ENCODE measurements at places on chromosomes 2 and 18. TPM values are rescaled to one million over a fixed set of nuclear protein-coding genes. Genes with fewer than 3 reads are reported as not detected.

The TNS1 gene
- 7.8 TPM for total RNA-seq

DNA sequence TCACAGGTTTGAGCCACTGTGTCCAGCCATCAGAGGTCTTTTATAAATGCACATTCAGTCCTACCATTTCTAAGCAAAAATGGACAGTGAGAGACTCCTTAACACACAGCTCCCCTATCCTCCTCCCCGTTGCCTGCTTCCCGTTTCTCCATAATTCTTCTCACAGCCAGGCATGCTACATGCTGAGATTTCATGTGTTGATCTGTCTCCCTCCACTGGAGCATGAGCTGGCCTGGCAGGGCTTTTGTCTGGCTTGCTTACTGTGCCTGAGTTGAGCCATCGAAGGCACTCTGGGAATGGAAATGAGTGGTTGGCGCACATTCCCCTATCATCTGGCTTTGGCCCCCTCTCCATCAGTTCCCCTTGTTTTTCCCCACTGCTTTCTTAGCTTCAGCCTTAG, 413.5 kb downstream of the PTPRM start:
- no peak for ATAC-seq

DNA sequence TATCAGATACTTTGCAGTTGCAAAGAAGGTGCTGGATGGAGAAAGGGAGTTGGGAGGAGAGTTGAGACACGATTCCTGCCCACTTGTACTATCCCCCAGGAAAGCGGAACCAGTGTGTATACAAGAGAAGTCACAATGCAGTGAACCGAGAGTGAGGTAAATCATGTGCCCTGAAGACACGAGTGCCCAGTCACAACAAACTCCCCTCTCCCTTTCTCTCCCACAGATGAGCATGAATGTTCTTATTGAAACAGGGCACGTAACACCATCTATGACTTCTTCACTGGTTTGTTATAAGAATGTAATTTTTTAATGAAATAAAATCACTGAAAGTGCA, 155.7 kb downstream of the IRS1 start:
- peak; percentile 86 for ATAC-seq

The SCYGR4 gene
- total RNA-seq: not detected

GRCh38 chr2:28927878-28928277, 33.4 kb downstream of the WDR43 start:
- no peak for ATAC-seq

The C2orf80 gene
- total RNA-seq: 213 TPM

The LRRC30 gene
- total RNA-seq: not detected

DNA sequence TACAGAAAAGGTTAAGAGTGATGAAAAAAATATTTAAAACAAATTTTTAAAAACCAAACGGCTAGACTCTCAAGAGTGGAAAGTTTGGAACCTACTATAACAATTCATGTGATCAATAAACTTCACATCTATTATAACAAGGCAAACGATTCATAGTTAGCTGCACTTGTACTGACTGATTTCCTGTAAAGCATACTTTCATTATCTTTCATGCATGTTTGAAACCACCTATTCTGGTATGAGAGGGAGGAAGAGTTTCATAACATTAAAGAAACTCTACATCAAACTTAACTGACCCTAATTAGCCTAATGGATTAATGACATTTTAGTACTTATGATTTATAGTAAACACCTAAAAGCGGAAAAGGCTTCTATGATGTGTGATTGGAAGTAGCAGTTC, 43.7 kb upstream of the VWC2L start:
- ATAC-seq: no peak

DNA sequence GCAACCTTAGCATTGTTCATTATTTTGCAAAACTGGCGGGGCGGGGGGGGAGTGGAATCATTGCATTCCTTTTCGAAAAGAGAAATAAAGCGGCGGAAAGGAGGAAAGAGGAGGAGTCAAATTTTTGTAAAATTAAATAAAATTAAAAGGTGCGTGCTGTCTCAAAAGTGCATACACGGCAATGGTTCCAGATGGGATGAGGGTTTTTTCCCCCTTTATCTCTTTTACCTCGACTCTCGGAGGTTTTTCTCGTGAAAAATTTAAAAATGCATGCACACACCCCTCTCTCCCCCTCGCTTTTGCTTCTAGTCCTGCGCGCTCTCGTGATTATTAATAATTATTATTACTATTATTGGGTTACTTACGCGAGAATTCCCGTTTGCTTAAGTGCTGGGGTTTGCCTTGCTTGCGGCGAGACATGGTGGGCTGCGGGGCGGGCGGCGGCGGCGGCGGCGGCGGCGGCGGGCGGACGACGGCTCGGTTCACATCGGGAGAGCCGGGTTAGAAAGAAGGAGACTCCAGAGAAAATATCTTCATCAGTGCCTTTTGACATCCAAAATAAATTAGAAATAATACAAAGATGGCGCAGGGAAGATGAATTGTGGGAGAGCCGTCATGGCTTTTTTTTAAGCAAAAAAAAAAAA, 481 bp downstream of the BCL11A start:
- no peak for ATAC-seq

DNA sequence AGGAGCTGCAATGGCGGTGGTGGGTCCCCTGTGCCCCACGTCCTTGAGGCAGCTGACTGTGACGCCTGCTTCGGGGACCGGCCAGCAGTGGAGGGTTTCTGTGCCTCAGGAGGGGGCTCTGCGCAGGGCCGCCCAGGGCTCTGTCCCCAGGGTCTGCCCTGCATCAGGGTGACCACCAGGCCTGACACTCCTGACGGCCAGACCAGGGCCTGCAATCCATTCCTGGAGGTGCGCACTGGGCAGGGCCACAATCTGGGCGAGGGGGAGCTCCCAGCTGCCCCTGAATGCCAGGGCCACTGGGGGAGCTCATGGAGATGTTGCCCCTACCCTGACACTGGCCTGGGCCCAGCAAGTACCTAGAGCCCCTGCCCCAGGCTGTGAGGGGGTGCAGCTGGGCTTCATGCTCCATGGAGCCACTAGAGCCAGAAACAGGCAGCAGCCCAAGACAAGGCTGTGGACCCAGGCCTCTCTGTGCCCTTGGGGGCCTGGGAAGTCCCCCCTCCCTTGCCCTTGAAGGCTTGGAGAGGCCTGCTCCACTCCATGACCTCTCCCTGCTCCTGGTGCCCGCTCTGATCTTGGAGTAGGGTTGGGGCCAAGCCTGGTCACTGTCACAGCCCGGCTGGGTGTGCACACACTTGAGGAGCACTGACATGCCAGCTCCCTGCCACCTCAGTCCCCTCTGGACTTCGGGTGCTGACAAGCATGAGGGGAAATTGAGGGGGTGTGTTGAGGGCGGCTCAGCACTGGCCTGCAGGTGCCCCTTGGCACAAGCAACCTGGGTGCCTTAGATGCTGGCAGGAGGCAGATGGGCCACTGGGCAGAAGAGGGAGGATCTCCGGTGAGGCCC, 55.9 kb downstream of the LDAH start:
- no peak for ATAC-seq

DNA sequence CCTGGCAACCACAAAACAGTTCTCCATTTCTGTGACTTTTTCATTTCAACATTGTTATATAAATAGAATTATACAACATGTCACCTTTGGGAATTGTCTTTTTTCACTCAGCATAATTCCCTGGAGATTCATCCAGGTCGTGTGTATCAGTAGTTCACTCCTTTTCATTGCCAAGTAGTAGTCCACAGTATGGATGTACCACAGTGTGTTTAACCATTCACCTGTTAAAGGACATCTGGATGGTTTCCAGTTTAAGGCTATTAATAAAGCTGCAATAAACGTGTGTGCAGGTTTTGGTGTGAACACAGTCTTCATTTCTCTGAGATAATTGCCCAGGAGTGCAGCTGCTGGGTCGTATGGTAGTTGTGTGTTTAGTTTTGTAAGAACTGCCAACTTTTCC, 35.7 kb downstream of the COPS7B start:
- no peak for ATAC-seq

The LINC00305 gene
- not detected for total RNA-seq

The EMILIN1 gene
- 1.9 TPM for total RNA-seq

The SNTG2 gene
- 1.3 TPM for total RNA-seq

DNA sequence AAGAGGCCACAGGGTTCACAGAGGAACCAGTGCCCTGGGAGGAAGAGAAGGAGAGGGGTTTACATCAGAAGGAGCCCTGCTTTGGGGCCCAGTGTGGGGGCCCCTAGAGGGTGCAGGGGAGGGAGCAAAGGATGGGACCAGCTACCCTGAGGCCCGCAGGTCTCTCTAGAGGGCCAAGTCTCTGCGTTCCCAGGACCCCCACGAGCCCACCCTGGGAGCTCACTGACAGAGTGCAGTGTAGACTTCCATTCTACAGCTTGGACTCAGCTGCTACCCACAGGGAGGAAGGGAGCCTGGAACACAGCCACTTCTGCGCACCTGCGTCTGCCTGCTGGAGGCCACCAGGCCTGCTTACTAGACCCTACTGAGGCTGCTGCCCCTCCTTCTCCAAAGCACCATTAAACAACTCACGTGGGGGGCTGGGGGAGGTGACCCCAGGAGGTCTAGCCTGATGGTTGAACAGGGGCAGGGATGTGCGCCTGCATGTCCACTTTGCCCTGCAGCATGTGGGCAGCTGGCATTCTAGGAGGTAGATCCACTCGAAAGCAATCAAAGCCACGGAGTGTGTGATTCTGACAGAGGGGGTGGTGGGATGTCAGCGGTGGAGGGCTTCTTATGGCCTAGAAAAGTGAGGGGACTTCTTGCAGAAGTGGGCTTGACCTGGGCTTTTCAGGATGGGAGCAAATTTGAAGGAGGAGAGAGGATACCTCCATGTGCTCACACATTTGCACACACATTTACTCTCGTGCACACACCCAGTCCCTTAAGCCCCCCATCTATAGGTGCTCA, 90.2 kb downstream of the ZFP36L2 start:
- no peak for ATAC-seq

- ATAC-seq: peak; percentile 82
These were observed 1074.2 kb upstream of the ZEB2 start for GRCh38 chr2:145593991-145594614.

DNA sequence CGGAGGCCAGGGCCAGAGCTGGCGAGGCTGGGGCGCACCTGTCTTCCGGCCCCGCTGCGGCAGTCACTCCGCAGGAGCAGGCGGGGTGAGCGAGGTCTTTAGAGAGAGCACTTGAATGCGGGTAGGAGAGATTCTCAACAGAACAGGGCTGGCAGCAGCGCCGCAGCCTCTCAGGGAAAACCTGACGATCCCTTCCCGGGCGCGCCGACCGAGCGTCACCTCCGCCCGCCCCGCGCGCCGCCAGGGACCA, 526 bp downstream of the PRKRA start:
- ATAC-seq: no peak

DNA sequence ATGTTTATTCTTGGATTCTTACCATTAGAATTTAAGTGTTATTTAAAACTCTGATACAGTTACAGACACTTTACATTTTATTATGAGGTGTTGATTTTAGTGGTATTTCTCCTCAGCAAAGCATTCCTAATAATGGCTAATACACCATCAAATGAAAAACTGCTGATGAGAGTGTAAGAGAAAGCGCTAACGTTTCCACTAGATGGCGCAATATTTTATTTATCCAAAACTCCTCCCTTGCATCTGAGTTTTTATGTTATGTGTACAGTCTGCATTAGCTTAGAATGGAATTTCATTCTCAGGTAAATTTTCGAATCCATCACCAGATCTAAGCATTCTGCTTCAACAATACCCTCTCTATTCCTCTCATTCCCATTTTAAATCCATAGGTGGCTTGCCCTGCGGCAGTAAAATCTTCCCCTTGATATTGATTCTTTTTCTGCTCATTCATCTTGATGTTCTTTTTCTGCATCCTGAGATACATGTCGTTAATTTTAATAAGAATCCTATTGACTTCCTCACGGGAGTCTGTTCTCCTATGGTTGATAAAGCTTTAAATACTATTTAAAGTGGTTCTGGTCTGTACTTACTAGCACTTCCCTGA, 53.9 kb downstream of the PRKRA start:
- ATAC-seq: peak; percentile 50

GRCh38 chr2:61368687-61369665, 101.9 kb downstream of the USP34 start:
- ATAC-seq: no peak

The DNAJC5G gene
- not detected for total RNA-seq

The KYNU gene
- 0.57 TPM for total RNA-seq

- ATAC-seq: no peak
These were observed 246.4 kb upstream of the RAB6C start for GRCh38 chr2:129733041-129733440.

The PAPOLG gene
- 12.3 TPM for total RNA-seq

- peak; percentile 45 for ATAC-seq
These were observed 9.0 kb upstream of the CTIF start for GRCh38 chr18:48529796-48530195.

- ATAC-seq: no peak
These were observed 22.2 kb downstream of the IL1R2 start for GRCh38 chr2:102014041-102014345.

DNA sequence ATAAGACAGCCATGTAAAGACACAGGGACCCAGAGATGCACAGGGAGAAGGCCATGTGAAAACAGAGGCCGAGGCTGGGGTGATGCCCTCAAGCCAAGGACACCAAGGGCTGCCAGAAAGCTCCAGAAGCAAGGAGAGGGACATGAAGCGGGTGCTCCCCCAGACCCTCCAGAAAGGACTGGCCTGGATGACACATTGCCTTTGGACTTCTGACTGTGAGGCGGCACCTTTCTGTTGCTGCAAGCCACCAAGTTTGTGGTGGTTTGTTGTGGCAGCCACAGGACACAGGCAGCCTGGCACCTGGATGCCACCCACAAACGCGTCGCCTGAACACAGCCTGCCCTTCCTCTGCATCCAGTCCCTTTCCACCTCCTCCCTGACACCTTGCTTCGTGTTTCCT, 67.1 kb downstream of the RHOB start:
- ATAC-seq: no peak

GRCh38 chr2:141522702-141523101, 608.1 kb downstream of the LRP1B start:
- ATAC-seq: no peak

The GKN1 gene
- total RNA-seq: not detected

- ATAC-seq: no peak
These were observed 47.6 kb downstream of the TNS1 start for GRCh38 chr2:217954971-217955740.

The MARCO gene
- total RNA-seq: not detected

The GPR55 gene
- 0.25 TPM for total RNA-seq

DNA sequence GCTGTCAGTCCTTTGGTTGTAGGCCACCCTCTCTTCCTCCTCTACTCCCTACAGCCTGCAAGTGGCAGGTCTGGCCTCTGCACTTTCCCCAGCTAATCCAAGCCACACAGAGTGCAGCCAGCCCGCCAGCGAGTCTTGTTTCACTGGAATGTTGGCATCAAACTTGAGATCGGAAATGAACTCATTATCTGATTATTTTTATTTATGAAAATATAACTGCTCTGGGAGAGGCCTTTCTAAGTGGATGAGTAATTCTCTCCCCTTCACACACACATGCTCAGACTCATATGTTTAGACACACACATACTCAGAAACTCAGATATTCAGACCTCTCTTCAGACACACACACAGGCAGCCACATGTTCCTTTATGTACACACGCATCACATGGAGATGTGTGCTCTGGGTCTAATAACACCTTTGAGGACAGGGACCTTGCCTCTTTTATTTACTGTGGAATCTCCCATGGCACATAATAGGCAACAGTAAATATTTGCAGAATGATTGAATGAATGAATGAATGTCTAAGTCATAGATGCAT, 151.3 kb downstream of the ZFP36L2 start:
- peak; percentile 45 for ATAC-seq

GRCh38 chr2:97699765-97700444, 13.5 kb upstream of the ZAP70 start:
- ATAC-seq: peak; percentile 84

GRCh38 chr2:161905389-161906046, 168.5 kb downstream of the DPP4 start:
- peak; percentile 88 for ATAC-seq
